RKO (cell line): ENCODE measurements at places on chromosomes 5 and 9.

DNA sequence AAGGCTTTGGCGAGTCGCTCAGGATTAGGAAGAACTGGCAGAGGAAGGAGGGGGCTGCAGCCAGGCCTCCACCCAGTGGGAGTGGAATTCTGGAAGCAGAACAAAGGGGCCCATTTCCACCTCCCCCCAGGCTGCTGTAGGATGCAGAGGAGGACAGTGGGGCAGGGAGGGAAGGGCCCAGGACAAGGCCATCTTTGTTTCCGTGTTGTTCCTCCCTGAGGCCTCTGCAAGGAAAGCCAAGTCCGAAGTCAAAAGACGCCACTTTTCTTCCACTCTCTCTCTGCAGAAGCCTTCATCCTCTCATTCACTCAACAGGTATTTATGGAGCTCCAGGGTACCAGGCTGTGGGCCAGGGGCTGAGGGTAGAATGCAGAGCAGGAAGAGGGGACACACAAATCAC, 70.7 kb downstream of the ENTREP1 start:
- DNase-seq: no peak

DNA sequence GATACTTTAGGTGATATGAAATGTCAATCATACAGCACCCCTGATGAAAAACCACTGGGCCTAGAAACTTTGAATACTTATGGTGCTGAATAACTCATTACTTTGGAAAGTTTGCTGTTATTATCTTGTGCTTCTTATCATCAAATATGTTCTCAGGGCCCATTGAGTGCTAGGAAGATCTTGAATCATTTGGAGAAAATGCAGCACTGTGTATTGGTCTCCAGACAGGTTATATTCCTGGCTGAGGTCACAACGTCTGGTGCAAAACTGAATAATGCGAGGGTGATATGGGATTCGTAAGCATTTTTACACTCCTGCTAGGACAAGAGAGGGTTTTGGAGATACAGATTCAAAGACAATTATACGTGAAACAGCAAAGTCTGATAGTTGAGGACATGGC, 249.4 kb upstream of the TNC start:
- DNase-seq: no peak

GRCh38 chr5:128877476-128877875, 87.8 kb upstream of the SLC27A6 start:
- no peak for DNase-seq

- no peak for DNase-seq
These were observed 58.2 kb upstream of the EQTN start for GRCh38 chr9:27355166-27355565.

DNA sequence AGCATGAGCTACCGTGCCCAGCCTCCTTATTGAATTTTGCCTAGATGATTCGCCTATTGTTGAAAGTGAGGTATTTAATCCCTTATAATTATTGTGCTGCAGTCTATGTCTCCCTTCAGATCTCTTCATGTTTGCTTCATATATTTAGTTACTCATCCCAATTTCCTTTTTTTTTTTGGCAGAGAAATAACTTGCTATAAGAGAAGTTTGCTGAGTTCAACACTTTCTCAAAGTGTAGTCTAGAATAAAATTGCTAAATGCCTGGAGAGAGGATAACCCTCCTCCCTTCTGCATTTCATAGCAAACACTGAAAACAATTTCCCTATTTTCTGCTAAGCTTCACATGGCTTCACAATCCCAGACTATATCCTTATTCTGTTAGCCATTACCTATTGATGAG, 136.6 kb upstream of the CD180 start:
- no peak for DNase-seq
